ENCODE measurements at places on chromosomes 7 and 10.

DNA sequence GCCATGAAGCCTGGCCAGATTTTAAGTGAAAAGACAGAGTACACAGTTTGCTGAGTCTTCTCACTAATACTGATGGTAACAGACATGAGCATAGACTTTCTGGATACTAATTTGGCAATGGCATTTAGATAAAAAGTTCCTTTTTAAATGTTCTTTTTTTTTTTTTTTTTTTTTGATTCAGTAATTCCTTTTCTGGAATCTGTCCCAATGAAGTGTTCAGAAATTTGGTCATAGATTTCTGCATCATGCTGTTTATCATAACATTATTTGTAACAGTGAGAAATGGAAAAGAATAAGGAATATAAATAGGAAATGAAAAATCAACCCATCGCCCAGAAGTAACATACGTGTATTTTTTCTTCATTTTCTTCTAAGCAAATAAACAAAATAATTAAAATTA lies 354.9 kb downstream of the CALN1 start:
- no peak for DNase-seq

- no peak for DNase-seq
Observed at GRCh38 chr10:130388746-130389145, 252.6 kb downstream of the GLRX3 start.

DNA sequence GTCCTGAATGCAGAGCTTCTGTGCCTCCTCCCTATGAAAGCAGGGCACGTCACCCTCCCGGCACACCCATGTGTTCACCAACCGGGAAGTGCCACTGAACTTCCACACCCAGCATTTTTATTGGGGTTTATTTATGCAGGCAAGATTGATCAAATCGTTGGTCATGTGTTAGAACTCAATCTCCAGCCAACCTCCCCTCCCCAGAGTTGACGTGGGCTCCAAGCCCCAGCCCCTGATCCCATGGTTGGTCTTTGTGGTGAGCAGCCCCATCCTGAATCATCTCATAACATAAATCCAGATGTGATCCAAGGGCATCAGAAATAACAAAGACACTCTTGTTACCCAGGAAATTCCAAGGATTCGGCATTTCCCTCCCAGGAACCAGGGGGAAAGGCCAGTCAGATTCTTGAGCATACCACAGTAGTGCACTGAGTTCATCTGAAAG lies 151.2 kb downstream of the TPST1 start:
- no peak for DNase-seq

- DNase-seq, result no peak
Observed at GRCh38 chr7:148747274-148747673, 48.6 kb downstream of the CUL1 start.

DNA sequence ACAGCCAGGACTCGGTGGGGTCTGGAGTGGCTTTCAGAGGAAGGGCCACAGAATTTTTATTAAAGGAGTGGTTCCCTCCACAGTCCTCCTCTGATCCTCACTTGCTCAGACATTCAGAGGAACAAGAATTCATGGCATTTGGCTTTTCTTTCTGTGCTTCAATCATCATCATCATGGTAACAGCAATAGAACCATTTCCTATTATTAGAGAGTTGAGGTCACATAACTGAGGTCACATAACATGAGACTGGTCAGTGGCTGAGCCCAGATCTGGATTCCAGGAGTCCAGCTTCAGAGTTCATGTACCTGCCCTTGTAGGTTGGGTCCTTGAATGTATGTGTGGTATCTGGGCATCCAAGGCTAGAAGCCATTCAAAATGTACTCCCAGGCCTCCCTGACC lies 177.3 kb upstream of the GRB10 start:
- no peak for DNase-seq

DNA sequence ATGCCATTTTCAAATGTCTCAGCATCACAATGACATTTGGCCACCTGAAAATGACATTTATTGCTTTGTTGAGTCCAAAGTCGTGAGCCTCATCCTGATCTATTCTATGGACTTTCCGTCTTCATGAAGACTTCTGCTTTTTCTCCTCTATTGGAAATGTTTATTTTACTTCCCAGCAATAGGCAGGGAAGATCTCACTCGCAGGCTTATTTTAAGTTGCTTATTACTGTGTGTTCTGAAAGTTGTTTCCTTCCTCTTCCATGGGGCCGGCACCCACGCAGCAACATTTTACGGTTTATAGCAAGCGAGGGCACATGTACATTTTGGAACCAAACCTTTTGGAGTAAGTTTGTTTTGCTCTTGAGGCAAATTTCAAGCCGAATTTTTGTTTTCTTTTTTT lies 221.0 kb upstream of the KLF6 start:
- no peak for DNase-seq

DNA sequence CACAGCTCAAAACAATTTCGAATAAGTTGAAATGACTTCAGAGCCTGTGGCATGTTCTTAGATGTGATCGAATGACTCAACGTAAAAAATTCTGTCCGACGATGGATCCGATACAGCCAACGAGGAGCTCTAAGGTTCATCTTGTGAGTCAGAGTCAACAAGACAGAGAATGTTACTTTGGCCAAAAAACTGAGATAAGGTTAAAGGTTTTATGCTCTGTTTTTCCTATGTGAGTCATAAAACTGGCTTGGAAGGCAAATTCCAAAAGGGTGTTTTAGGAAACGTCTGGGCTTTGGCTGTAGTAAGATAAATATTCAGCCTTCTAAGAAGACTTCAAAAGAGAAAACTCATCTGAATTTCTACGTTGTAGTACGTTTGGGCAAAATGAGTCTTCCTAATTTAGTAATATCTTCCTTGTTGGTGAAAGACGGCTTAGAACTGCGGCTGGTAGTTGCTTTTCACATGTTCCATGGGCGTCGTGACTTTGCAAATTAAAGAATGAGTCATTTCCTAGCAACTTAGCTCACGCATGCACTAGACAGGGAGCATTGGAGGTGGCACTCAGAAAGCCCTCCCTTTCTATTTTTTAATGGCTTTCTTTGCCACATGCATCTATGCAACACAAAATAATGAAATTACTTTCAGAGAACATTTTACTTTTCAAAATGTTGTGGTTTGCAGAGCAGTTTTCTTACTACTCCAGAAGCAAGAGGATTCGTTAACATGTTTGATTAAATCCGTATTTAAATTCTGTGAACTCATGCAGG lies 28.2 kb downstream of the PFKP start:
- DNase-seq, result peak; percentile 8
